ENCODE measurements at places on chromosomes 3 and 15.

- no peak for DNase-seq
Observed at GRCh38 chr3:143294188-143294587, 174.6 kb downstream of the CHST2 start.

DNA sequence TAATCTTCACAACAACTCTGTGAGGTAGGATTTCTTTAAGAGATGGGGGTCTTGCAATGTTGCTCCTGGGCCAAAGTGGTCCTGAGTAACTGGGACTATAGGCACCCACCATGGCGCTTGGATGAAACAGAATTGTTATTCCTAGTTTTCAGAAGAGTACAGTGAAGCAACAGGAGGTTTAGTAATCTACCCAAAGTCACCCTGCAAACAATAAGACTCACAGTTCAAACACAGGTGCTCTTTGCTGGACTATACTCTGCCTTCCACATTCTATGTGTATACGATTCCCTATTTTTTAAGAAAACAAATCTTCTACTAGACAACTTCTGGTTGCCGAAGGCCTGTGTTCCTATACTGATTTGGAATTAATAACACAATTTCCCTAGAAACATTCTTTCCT lies 8.1 kb downstream of the C3orf70 start:
- DNase-seq = no peak

GRCh38 chr15:69713726-69714559 lies 261.3 kb downstream of the RPLP1 start:
- no peak for DNase-seq

DNA sequence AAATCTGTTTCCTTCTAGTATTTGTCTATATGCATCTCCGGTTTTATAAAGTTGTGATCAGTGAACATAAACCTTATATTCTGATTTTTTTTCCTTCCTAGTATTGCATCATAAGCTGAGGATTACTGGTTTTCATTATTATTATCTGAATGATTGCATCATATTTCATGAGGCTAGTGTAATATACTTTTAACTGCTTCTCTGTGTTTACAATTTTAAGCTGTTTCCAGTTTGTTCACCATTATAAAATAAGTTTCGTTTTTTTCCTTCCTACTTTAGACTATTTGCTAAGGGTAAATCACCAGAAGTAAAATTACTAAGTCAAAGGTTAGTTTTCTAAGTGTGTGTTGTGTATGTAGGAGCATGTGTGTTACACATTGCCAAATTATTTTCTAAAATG lies 20.2 kb downstream of the SEMA6D start:
- DNase-seq = no peak

DNA sequence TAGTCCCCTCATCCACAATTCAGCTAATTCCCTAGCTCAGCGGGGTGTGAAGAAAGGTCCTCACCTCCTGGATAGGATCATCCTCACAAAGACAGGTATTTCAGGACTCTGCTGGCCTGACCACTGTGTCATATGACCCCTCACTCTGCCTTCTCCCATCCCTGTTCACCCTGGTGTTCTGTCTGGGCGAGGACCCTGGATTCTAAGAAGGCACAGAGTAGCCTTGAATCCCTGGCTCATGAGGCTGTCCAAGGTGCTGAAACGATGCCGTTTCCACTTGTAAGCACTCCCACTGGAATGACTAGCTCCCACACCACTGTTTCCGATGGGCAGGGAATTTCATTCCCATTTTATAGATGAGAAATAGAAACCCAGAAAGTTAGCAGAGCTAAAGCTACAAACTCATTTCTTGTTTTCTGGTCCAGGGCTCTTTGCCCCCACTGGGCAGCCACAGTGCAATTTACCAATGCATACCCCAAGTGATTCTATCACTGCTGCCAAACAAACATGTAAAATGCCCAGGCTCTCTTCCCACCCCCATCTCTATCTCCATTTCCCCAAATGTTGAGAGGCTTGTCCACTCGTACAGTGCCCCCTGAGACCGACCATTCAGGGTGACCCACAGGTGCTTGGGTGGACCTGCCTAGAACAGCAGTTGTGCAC lies 83.2 kb downstream of the RAB11A start:
- no peak for DNase-seq

DNA sequence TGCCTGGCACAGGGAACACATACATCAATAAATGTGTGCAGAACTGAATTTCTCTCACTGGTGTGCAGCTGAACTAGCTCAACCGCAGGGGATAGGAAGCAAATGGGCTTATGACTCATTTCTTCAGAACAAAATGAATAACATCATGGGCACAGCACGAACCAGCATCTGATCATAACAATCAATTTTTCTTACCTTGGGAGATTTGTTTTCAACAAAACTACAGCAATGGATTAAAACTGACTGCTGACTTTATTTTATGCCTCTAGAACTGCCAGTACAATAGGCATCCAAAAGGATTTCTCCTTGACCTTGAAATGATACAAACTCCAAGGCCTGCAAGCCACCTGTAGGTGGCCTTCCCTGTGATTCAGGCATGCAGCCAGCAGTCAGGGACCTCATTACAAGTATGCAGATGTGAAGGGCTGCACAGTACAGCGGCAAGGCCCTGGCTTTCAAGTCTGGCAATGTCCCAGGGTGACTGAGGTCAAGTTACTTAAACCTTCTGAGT lies 26.1 kb downstream of the TAMM41 start:
- no peak for DNase-seq

DNA sequence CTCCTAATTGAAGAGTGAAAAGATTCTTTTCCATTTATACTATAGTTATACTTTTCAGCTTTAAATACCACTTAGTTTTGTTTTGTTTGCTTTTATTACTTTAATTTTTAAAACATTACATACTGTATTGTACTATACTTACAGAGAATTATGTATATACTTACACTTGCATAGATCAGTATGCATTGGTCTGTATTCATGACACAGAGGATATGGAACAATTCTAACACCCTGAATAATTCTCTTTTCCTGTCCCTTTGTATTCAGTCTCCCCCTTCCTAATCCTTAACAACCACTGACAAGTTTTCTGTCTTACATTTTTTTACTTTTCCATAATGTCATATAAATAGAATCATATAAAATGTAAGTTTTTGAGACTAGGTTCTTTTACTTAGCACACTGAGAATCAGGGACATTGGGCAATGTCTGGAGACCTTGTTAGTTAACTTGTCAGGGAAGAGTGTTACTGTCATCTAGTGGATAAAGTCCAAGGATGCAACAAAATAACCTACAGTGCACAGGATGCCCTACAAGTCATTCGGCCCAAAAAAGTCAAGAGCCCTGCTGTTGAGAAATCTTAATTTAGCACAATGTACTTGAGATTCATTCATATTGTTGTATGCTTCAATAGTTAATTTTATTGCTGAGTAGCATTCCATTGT lies 95.7 kb upstream of the MCTP2 start:
- DNase-seq = no peak

DNA sequence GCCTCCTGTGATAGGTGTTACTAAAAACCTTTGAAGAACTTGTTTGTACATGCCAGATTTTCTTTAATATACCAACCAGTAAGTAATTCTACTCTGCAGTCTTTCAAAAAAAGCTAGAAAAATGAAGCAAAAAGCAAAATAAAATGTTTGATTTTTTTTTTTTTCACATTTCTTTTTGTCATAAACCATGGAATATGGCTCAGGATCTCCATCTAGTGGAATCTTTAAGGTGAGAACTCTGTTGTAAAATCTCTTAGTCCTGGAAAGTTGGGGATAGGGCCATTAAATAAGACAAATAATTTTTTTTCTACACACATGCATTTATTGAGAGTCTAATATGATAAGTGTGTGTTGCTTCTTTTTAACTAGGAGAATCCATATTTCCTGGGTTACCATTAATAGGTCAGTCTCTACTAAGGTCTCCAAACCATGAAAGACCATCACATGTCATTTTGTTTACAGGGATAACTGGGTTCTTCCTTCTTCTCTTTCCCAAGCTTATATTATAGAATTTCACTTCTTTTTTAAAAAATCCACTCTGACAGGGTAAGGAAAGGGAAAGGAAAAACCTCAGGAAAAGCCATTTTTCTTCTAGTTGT lies 84.6 kb downstream of the SLC9A9 start:
- peak; percentile 29 for DNase-seq

DNA sequence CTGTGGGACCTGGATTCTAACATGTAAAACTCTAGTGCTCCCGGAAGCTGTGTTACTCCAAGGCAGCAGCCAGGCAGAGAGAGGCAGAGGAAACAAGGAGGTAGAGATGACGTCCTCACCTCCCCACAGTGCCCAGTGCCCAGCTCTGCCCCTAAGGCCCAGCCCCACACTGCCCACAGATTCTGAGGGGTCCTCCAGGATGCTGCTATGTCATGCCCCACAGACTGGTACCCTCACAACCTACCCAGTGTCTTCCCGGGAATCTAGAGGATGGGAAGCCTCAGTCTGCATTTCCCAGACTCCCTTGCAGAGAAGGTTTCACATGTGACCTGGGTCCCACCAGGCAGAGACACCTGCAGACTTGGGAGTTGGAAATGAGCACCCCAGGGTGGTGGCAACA lies 75.9 kb upstream of the PCSK6 start:
- DNase-seq = no peak

DNA sequence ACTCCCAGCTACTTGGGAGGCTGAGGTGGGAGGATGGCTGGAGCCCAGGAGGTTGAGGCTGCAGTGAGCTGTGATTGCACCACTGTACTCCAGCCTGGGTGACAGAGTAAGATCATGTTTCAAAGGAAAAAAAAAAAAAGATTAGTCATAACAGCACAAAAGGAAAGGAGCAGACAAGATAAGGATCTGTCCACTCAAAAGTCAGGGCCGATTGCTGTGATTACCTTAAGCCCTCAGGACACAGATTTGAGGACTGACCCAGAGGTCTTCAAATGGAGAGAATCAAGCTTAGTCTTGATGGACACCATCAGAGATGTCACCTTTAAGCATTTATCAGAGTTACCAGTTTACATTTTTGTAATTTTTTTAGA lies 23.9 kb upstream of the HEG1 start:
- no peak for DNase-seq

- peak; percentile 84 for DNase-seq
Observed at GRCh38 chr3:139427283-139428060, 38.0 kb upstream of the COPB2 start.

- DNase-seq = peak; percentile 60
Observed at GRCh38 chr15:80060356-80061006, 1.0 kb downstream of the ZFAND6 start.

DNA sequence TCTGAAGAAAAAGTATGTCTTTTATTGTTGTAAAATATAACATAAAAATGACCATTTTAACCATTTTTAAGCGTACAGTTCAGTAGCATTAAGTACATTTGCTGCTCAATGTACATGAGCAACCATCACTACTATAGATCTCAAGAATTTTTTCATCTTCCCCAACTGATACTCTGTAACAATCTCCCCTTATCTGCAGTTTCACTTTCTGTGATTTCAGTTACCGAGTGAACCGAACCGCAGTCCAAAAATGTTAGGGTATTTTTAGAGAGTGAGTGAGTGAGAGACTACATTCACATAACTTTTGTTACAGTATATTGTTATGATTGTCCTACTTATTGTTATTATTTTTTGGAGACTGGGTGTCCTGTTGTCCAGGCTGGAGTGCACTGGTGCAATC lies 9.0 kb upstream of the SLC25A26 start:
- no peak for DNase-seq

- DNase-seq = no peak
Observed at GRCh38 chr3:127184870-127185216, 8.1 kb upstream of the PRR23E start.

- no peak for DNase-seq
Observed at GRCh38 chr3:24812116-24812515, 317.5 kb upstream of the THRB start.

- no peak for DNase-seq
Observed at GRCh38 chr3:36741285-36741684, 23.1 kb downstream of the DCLK3 start.
